ENCODE measurements at places on chromosomes 7 and 10. TPM values are rescaled to one million over a fixed set of nuclear protein-coding genes. Genes with fewer than 3 reads are reported as not detected.

DNA sequence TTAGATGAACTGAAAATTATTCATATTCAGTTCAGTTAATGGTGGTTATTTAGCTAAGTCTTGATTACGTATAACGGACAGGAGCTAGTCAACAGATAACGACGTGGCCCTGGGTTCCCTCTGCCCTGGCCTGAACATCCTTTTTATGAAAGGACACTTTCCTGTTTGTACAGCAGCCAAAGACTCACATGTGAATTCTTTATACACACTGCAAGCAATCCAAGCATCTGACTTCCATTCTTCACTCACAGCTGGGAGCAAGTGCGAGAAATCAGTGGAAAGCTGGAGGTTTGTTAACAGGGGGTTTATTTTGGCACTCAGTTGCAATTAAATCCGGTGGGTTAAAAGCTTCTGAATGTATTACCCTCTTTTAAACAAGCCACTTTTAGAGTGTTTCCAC is 148.1 kb upstream of the GDF10 start:
- no peak for ATAC-seq

- no peak for ATAC-seq
Observed at GRCh38 chr10:113336549-113337130, 216.2 kb upstream of the HABP2 start.

GRCh38 chr10:111784436-111784835 is 399.1 kb downstream of the GPAM start:
- peak; percentile 28 for ATAC-seq

DNA sequence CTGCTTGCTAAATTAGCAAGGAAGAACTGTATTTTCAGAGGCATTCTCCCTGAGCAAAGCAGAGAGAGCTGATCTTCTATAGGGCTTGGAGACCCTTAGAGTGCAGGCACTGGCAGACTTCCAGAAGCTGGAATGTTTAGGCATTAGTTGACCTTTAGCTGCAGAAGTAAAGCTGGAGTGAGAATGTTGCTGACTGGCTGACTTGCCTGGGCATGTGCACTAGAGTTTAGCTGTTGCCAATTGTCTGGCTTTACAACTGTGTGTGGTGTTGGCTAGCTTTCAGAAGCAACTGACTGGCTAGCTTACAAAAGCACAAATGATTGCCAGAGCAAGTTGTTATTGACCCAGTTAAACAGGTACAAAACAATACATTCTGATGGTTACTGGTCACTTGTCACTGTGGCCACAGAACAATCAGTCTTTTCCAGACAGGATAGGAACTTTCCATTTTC is 25.1 kb downstream of the FAM13C start:
- ATAC-seq, result peak; percentile 59

- ATAC-seq, result no peak
Observed at GRCh38 chr10:23540401-23541030, 101.6 kb downstream of the OTUD1 start.

GRCh38 chr7:43385856-43386255 is 197.1 kb upstream of the STK17A start:
- no peak for ATAC-seq

DNA sequence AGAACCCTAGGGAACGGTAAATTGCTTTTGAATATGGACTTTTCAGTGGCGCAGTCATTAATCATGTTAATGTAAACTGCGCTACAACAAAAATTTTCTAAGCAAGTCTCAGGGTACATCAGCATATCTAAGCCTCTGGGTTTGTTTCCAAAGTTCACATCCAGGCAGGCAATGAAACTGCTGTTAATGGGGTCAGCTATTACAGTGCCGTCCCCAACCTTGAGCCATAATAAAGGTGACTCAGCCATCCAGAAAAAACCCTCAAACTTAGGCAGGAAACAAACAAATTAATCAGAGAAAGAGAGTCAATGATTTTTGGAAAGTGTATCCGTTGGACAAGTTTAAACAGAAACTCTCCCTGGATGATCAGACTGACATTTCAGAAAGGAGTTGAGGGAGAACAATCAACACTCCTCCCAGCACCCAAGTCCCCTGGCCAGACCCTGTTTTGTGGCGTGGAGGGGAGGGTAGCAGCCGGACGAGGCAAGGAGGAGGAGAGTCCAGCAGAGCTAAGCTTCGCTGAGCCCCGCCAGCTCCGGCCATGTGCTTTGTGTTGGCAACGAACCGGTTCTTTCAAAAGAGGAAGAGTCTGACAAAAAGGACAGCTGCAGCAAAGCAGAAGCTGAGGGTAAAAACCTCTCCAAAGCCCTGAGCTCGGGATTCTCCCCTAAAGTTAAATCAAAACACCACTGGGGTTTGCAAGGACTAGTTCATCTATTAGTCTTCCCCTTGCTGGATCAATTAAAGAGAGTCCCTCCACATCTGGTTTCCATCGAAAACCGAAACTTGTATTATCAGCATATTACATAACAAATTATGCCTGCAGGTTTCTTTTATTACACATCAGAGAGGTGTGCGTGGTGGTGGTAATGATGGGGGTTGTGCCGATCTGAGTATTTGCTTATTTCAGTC is 3.6 kb downstream of the FAM53B start:
- peak; percentile 1 for ATAC-seq

- ATAC-seq, result peak; percentile 1
Observed at GRCh38 chr7:5429857-5430611, 6.4 kb upstream of the TNRC18 start.

GRCh38 chr7:83001362-83002040 is 161.2 kb downstream of the PCLO start:
- ATAC-seq, result no peak

DNA sequence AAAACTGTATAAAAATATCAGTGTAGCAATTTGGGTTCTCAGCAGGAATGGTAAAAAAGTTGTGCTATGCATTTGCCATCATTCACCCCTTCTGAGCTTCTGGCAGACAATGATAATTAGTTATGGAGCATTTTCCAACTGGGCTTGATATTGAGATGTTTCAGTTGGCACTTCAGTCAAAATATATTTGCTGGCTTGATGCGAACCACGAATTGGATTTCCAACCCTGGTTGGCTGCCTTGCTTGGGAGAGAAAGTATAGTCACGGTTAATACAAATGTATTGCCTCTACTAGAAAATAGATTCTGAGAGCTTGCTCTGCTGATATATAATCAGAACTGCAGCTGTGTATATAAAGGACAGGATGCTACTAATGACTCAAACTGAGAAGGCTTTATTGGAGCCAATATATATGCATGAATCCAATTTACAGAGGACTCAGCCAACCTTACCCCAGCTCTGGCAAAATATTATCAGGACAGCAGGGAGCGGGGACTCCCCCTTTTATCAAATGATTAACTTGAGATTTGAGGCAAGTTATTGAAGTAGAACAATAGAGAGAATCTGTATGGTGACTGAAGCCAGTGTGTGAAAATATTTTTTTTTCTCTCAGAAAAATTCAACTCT is 219.8 kb upstream of the SMIM30 start:
- no peak for ATAC-seq

DNA sequence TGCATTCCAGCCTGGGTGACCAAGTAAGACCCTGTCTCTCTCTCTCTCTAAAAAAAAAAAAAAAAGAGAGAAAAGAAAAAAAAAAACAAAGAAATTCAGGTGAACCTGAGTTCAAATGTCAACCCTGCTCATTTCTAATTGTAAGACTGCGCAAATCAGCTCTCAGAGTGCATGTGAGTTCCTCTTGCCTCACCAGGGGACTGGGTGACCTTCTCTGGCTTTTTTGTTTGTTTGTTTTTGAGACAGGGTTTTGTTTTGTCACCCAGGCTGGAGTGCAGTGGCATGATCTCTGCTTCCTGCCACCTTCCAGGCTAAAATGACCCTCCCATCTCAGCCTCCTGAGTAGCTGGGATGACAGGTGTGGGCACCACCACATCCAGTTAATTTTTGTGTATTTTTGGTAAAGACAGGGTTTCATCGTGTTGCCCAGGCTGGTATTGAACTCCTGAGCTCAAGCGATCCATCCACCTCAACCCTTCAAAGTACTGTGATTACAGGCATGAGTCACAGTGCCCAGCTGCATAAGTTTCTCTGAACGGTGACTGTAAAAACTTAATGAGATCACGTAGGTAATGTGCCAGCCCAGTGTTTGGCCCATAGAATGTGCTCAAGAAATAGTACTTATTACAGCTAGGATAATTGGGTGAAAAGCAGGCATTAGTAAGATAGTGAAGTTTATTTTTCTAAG is 45.3 kb upstream of the BAMBI start:
- peak; percentile 7 for ATAC-seq

- no peak for ATAC-seq
Observed at GRCh38 chr7:54394834-54395233, 147.3 kb upstream of the VSTM2A start.

DNA sequence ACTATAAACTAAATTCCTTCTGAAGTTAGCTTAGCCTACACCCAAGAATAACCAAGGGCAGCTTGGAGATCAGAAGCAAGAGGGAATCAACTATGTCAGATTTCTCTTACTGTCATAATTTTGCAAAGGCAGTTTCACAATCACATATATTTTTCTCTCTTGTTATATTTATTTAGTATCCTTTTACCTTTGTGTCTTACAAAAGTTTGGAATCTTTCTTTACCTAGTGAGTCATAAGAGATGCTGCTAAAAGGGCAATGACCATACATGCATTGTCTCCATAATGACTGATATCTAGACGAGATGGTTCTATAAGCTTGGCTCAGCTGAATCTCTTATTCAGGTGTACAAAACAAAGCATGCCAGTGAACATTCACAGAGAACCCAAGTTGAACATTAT is 61.1 kb downstream of the PPP1R17 start:
- ATAC-seq, result no peak

- ATAC-seq, result peak; percentile 83
Observed at GRCh38 chr10:77355844-77356243, 281.8 kb downstream of the KCNMA1 start.

- no peak for ATAC-seq
Observed at GRCh38 chr7:130566168-130566897, 74.4 kb downstream of the MEST start.

- no peak for ATAC-seq
Observed at GRCh38 chr10:132494866-132495630, 42.5 kb upstream of the INPP5A start.

GRCh38 chr7:101857358-101857811 is 40.0 kb downstream of the CUX1 start:
- ATAC-seq, result no peak

DNA sequence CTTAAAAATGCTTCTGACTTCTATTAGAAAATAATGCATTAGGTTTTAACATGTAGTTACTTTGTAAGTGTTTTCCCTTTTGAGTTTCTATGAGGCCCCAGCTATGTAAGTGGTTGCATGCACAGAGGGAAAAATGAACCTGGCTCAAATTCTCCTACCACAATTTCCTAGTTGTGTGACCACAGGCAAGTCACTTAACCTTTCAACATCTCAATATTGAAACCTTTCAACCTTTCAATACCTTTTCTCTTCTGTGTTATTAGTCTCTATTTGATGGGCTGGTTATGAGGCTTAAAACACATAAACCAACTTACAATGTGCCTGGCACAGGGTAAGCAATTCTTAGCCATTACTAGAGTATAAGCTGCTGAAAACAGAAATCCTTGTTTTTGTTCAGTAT is 203.0 kb downstream of the KCND2 start:
- no peak for ATAC-seq

DNA sequence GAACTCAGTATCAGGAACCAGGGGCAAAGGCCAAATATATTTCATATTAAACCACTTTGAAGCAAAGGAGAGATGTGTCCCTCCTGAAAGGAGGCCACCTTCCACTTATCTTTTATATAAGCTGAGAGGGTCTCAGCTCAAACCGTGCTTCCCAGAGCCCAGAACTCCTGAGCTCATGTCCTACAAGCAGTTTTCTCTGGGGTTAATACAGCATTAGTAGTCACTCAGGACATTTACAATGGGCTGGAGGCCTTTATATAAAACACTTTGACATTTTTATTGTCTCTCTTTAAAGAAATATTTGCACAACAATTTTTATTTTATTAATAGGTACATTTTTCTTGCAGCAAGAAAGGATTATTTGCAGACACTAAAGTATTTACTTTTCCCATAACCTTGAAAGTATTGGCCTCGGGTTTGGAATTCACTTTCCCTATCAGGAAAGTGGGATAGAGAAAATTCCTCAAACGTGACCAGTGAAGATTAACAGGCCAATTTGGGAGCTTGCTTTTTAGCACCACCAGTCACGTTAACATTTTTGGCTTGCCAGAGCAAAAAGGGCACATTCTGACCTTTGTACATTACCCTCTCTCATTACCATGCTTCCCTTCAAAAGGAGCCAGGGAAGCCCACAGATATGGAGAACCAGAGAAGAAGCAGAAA is 464.9 kb upstream of the NRP1 start:
- no peak for ATAC-seq

- ATAC-seq, result no peak
Observed at GRCh38 chr7:64509583-64509982, 53.3 kb downstream of the ZNF680 start.

- no peak for ATAC-seq
Observed at GRCh38 chr7:73509463-73509862, 12.6 kb downstream of the BAZ1B start.

DNA sequence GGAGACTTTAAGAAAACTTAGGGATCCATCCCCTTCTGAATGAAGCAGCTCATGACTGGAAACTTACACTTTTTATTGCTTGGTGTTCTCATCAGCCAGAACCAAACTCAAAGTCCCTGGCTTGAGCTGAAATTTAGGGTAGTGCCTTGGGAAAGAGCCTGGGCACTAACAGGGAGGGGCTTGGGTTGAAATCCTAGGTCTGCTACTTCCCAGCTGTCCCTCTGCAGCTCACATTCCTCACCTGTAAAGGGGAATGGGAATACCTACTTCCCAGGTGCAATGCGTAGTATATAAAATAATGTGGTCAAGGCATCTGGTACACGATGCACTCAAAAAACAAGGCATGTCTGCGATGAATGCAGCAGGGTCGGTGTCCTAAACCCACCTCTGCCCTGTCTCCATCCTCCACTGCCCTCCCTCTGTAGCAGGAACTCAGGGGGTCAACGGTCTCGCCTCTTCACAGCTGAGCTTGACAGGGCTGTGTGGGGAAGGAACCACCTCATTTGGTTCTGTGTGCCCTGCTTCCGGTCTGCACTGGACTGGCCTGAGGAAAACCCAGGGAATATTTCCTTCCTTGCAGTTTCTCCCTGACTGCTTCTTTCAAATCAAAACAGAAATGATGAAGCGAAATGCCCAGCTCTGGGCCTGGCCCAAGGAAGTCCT is 80.0 kb downstream of the COBL start:
- ATAC-seq, result no peak

Gene XRCC2
- total RNA-seq, result 13.0 TPM

Gene ADCYAP1R1
- total RNA-seq, result 55.0 TPM

Gene CHST12
- total RNA-seq, result 7.4 TPM

Gene PCLO
- 17.7 TPM for total RNA-seq

Gene POU6F2
- total RNA-seq, result 6.3 TPM

Gene OR2A1
- total RNA-seq, result 0.62 TPM

Gene TRIM74
- not detected for total RNA-seq

Gene C10orf143
- 4.2 TPM for total RNA-seq

Gene COMTD1
- 10.7 TPM for total RNA-seq
